ENCODE measurements at places on chromosomes 2 and 18. TPM values are rescaled to one million over a fixed set of nuclear protein-coding genes. Genes with fewer than 3 reads are reported as not detected.

DNA sequence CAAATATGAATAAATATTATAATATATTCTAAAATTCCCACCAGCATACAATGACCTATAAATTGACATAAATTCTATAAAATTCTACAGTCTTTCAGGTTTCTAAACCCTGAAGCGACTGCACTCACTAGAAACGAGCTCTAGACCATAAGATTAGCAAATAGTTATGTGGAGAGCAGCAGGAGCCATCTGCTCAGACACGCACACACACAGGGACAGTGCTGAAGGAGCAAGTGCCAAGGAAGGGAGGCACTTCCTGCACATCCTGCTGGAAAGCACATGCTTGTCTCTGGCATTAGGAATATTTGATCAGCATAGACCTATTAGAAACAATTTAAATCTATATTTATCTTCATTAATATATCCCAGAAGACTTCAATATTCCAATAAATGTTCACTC is 713.9 kb upstream of the CDH2 start:
- no peak for DNase-seq

DNA sequence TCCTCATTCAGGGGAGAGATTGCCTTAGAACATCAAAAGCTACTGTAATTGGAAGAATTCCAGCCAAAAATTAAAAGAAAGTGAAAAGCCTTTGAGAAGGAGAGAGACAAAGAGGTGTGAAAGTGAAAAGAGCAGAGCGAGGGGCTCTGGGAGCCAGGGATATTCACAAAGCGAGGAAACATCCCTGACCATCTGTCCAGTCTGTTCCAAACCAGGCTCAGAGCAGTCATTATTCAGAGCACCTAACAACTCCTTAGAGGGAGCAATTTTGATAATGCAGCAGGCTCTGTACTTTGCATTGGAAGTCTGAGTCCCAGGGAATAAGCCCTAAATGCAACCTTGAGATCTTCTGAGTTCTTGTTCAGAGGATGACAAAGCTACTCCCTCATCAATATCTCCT is 119.1 kb upstream of the LYPD1 start:
- no peak for DNase-seq

Gene PLB1
- 0.78 TPM for total RNA-seq

GRCh38 chr2:219119422-219120043 is 41.1 kb downstream of the NHEJ1 start:
- peak; percentile 54 for DNase-seq

DNA sequence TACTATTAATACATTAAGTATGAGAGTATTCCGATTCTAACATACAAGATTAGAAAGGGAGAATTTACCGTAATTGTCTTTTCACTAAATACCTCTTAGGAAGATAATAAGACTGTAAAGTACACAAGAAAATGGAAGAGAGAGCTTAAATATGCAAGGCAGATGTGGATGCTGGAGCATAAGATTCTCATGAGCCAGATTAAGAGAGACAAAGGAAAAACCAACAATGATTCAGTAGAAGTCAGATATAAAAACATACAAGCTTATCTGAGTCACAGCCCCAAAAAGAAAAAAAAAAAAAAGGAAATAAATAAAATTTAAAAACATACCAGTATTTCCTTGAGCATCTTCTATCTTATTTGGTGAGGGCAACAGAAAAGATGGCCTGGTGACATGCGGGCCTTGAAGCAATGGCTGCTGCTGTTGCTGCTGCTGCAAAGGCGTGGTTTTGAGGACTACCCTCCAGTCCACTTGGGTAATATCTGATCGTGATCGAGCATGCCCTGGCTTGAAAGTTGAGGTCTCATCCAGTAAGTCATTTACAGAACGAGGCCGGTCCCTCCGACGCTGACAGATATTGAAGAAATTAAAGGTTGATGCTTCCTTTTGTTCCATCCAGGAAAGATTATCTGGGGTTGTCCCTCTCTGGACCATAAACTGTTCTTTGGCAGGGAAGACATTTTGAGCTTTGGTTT is 24.5 kb downstream of the PLEKHM3 start:
- no peak for DNase-seq

GRCh38 chr2:95342556-95343320 is 45.6 kb downstream of the KCNIP3 start:
- no peak for DNase-seq

Data from progenitor cell of endocrine pancreas (in vitro differentiated cells).